ELR (cell line): ENCODE measurements at places on chromosomes 3 and 15.
A peak's percentile ranks its signal among the peaks of the same experiment; 100 is the strongest.

GRCh38 chr3:159030886-159031679, 229.2 kb downstream of the MFSD1 start:
- no peak for DNase-seq

- peak; percentile 54 for DNase-seq
These were observed 82.9 kb downstream of the RAP2B start for GRCh38 chr3:153244961-153245360.

DNA sequence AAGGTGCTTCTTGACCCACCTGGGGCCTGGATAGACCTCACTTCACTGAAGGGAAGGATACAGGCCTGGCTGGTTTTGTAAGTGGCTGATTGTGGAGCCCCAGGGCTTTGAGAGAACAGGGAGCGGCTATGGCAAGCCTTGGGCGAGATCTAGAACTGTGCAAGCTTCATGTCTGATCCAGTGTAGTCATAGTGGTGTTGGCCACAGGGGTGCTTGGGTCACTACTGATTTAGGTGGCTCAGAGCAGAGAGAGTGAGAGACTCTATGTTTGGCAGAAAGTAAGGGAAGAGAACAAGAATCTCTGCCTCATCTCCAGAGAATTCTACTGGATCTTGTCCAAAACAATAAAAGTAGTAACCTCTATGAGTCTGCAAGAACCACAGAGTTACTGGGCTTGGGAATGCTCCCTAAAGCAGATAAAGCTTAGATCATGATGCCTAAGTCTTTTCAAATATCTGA, 394.2 kb upstream of the EPHA3 start:
- peak; percentile 1 for DNase-seq

DNA sequence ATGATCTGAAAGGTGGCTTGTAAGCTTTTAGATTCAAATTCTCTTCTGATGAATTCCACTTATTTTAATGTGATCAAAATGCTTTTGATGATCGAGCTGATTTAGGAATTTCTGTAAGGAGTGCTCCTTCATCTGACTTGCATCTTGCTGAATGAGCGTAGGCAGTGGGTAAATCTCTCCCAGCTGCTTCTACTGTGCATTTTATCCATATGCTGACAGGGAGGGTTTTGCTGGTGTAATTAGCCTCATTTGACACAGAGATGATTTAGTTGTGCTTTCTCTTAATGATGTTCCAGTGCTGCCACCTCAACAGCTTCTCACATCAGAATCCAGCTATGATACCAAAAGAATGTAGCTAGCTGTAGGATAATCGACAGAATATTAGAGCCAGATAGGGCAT, 3.8 kb upstream of the LMOD3 start:
- DNase-seq, result no peak

DNA sequence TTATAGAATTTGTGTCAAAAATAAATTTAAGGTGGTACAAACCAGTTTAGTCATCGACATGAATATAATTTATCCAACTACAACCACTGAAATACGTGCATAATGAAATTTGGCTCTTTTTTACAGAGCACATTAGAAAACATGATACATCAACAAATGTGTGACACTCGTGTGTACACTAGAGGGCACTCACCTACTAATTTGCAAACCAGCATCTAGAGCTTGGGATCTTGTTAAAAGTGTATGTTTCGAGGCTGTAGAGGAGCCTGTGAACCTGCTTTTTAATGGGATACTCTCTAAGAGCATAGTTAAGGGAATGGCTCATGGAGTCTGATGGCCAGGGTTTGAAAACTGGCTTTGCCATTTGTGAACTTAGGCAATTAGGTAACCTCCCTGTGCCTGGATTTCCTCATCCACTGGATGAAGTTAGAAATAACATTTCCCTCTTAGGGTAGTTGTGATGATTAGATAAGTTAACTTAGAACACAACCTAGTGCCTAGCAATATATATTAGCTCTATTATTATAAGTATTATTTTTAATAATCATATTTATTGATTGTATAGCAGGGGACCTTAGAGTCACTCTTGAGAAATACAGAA, 8.8 kb upstream of the CPOX start:
- peak; percentile 77 for DNase-seq

DNA sequence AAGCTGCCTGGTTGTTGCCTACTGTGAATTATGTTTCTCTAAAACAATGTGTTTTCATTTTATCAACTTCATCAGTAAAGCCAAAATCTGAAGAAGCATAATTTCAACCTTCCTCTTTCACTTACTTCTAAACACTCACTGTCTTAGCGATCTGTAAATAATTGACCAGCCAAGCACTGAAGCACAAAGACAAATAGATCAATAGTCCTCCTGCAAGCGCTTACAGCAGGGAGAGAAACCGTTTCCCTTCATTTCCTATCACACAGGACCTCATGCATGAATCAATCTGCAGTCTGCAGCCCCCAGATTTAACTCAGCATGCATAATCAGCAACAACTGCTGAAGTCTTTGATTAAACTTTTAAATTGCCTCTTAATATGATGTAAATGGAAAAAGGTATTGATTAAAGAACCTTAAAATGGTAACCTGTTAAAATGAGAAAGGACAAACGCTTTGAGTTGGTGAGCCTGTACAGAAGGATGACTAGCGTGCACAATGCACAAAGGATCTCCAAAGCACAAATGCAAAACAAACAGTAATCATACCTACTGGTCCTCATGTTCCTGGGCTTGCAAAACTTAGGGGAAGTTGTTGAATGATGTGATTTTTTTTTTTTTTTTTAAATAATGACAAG, 370.2 kb upstream of the ZNF385D start:
- DNase-seq, result no peak

DNA sequence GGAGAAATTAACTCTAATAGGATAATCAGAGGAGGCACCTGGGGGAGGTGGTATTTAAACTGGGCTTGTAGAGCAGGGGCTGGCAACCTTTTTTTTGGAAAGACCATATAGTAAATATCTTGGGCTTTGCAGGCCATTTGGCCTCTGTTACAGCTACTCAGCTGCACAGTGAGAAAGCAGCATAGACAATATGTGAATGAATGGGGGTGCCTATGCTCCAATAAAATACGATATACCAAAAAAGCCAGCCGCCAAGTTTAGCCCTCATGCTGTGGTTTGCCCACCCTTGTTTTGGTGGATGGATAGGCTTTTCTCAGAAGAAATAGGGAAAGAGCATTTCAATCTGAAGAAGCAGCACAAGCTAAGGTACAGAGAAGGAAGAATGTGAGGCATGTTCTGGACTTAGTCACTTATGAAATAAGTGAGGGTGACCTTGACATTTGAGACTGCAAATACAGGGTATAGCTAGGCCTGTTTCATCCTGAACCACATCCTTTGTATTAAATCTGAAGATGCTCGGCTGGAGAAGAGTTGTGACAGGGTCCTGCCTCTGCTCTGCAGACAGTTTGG, 131.0 kb upstream of the NR2E3 start:
- no peak for DNase-seq

DNA sequence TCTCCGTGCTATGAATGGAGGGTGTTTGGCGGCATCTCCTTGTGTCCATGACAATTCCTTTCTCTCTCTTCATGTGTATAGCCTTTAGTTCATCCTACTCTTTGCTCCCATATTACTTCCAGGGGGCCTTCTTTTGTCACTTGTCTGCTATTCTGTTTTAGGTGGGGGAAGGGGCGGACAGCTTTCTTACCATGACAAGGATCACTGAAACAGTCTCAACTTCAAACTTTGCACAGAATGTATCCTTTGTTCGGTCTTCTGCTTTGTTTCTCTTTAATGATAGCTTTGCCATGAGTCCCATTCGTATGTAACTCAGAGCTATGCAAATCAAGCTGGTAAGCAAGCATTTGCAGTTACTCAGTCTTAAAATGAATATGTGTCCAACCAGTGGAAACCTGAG, 294.2 kb downstream of the TIGIT start:
- DNase-seq, result no peak

DNA sequence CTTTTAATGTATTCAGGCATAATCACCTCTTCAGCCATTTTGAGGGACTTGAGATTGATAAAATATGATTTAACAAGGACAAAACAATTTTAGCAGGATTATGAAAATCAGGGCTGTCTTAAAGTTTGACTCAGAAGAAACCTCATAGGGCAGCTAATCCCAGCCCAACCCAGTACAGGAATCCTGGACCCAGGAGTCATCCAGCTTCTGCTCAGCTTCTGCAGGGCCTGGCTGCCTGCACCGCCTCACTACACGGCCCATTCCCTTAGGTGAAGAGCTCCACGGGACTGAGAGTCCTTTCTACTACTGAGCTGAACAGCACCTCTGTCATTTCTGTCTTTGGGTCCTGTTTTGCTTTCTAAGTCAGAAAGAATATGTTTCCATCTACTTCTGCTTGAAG, 37.5 kb downstream of the ARHGAP31 start:
- no peak for DNase-seq

GRCh38 chr3:8525893-8526292, 24.3 kb downstream of the LMCD1 start:
- no peak for DNase-seq

DNA sequence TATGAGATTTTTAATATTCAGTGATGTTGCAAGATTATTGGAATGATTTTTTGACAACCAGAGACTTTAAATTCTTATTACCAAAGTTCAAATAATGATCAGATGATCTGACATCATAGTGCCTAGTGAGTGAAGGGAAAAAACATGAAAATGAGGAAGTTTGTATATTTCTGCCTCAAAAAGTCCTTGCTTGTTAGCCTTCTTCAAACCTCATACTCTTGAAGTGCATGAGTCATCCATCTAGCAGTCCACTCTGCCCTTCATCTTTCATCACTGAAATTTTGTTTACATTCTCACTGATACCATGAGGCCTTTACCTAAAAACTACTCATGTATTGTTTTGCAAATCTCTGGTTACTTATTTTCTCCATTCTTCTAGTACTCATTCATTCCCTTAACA, 23.9 kb upstream of the OR5H6 start:
- DNase-seq, result peak; percentile 0

GRCh38 chr3:193214445-193214844, 26.6 kb upstream of the PLAAT1 start:
- no peak for DNase-seq

DNA sequence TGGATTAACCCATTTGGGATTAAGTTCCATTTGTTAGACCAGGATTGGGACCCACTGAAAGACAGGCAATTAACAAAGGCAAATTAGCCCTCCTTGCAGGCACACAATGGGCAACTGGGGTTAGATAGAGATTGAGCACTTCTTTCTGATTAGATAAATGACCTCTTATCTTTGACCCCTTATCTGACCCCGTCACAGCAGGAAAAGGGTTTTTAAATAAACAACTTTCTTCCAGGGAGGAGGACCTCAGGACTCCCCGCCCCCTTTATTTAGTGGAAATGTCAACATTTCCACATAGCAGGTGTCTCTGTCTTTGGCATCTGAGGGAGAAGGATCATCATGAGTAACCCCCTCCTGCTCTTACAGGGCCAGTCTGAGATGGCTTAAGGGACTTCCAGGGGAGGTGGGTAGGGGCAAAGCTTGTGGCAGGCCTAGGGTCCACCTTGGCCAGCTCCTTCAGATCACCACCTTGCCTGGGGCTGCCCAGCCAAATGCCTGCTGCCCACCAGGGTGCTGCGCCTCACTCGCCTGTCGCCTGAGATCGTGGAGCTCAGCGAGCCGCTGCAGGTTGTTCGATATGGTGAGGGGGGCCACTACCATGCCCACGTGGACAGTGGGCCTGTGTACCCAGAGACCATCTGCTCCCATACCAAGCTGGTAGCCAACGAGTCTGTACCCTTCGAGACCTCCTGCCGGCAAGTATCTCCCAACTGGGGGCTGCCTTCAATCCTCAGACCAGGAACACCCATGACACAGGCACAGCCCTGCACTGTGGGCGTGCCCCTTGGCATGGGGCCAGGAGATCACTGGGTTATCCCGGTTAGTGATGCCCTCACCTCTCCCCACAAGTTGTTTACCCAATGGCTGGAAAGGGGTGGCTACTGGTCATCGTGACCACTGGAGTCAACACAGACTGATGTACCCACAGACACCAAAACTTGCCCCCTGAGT, 2.6 kb upstream of the WDR6 start:
- DNase-seq, result no peak

- DNase-seq, result no peak
These were observed 93.8 kb upstream of the SLC4A7 start for GRCh38 chr3:27578032-27578431.

DNA sequence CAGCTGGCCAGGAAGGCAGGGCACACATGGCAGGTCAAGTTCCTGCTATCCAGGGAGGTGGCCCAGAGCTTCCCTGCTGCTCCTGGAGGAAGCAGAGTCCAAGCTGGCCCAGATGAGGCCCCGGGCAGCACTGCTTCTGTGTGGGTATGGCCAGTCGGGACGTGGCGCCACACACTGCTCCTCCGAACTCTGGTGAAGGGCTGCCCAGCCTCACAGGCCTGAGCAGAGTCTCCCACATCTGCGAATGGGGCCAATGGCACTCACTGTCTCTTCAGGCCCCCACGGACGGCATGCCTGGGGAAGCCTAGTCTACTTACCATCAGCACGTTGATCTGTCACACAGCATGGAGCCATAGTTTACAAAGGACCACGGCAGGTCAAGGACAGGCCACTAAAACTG, 2.5 kb upstream of the PLA2G4F start:
- no peak for DNase-seq

DNA sequence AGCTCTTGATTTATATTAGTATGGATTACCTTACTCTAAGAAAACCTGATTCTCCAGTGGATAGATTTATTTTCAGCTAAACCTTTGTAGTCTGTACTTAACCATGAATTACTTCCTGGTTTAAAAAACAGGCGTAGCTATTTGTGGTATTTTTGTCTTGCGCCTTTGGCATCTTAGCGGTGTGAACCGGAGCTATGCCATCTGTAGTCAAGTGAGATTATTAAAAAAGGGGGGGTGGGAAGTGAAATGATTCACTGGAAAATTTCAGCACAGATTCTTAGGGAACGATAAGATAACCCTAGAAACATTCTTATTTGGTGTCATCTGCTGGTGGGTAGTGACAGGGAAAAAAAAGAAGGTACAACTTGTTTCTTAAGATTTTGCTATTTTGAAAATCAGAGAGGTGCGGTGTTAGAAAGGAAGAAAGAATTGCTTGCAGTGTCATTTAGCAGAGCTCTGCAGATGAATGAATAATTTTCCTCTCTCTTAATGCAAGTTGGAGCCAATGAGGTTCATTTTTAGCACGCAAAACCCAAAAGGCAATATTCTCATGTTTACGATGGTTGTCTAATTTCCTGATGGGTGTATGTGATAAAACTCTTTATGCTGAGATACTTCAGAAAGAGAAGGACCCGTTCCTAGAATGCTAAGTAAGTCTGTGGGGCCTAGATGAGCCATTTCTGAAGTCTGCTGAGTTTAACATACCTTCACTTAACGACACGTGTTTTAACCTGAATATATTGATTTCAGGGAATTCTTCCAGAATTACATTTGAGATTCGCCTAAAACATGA, 44.0 kb downstream of the PSMD6 start:
- DNase-seq, result no peak

- no peak for DNase-seq
These were observed 83.6 kb downstream of the HMG20A start for GRCh38 chr15:77504306-77504705.
